ENCODE measurements at places on chromosomes 4 and X.
A peak's percentile ranks its signal among the peaks of the same experiment; 100 is the strongest.

DNA sequence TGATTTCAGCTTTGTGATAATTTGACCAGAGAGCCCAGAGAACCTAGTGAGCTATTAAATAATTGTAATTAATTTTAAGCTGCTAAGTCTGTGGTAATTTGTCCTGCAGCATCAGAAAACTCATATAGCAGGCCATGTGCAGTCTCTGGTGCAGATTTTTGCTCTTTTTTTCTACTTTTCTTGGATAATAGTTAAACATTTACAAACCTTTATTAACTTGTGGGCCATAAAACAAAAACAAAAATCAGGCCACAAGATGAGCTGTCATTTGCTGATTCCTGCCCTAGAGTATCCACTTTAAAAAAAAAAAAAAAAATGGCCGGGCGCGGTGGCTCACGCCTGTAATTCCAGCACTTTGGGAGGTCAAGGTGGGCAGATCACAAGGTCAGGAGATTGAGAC lies 99.8 kb downstream of the CLDN22 start:
- no peak for DNase-seq

GRCh38 chr4:99807666-99808065 lies 9.0 kb upstream of the DAPP1 start:
- DNase-seq, result no peak

- DNase-seq, result no peak
Measured at GRCh38 chrX:140817943-140818342, 108.4 kb downstream of the LINC00632 start.

GRCh38 chr4:150909116-150909515 lies 106.0 kb downstream of the LRBA start:
- no peak for DNase-seq

- DNase-seq, result no peak
Measured at GRCh38 chr4:107035819-107036583, at the start of gene DKK2. TSS of gene DKK2 (minus strand) at chr4:107036313. CDS start at chr4:107035591, 722 bp downstream.

DNA sequence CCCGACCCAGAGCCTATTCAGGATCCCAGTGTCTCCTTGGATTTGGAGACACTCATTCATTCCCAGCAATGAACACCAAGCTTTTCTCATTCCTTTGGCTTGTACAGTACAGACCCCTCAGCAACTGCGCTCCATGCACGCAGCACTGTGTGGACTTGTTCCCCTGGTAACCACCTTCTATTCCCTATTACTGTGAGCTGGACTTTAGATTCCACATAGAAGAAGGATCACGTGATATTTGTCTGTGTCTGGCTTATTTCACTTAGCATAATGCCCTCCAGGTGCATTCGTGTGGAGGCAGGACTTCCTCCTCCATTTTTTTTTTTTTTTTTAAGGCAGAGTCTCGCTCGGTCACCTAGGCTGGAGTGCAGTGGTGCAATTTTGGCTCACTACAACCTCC lies 106.4 kb downstream of the PHKA2 start:
- no peak for DNase-seq

DNA sequence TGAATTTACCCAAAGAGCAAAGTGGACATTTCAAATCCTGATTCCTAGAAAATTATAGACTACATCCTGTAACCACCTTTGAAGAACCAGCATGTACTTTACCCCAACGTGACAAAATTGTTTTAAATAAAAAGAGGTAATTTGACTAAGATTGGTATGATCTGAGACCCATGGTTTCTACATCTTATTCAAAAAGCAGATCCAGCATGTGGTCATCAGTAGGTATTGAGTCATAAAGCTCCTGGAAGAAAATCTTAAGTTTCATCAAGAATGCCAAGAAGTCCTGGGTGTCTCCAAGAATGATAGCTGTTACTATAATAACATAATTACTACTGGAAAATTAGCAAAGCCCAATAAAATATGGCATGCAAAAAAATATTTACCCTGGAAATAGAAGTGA lies 61.8 kb downstream of the NFKB1 start:
- DNase-seq, result no peak

DNA sequence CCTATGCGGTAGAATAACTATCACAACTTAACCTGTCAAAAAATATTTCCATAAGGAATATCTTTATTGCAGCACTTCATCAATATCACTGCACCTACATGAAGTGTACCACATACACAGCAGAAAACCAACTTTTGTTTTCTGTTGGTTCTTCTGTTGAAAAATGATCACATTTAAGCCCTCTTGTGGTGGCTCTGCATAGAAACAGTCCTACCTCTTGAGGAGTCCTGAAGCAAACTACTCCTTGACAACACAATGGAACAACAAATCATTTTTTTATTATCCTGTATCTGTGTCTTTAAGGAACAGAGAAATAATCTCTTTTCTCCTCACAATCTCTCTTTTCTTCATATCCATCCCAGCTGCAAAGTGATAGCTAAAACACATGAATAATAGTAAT lies 39.8 kb upstream of the ATOH1 start:
- DNase-seq, result no peak

DNA sequence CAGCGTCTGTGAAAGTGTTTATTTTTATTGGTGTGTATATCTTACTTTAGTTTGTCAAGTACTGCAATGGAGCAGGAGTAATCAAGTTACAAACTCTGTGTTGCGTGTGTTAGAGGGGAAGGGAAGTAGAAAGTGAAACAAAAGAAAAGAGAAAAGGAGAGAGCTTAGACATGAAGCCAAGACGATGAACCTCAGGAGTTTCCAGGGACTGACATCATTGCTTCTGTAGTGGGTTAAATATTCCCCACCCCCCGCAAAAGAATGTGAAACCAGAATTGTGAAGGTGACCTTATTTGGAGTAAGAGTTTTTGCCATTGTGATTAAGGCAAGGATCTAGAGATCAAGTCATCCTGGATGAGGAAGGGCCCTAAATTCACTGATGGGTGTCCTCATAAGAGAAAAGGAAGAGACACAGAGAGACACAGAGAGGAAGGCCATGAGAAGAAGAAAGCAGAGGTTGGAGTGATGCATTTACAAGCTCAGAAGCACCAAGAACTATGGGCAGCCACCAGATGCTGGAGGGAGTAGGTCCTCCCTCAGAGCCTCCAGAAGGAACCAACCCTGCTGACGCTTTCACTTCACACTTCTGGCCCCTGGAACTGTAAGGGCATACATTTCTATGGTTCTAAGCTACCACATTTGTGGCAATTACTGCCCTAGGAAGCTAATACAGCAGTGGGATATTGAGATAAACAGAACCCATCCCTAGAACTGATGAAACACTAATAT lies 173.6 kb upstream of the SFRP2 start:
- DNase-seq, result no peak

DNA sequence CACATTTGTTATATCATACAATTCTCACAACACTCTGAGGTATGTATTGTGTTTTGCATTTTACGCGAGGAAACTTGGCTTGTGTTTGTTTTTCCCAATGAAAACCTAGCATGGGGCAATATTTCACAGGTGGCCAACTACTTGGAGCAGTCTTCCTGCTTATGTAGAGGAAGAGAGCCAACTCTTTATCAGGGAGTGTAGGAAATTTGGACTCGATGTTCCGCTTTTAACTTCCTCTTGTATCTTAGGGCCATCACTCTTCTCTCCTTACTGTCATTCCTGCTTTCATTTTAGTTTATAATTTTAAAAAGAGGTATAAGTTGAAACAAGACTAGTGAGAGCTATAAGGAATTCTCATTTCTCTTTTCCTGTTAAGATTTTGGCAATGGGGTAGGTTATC lies 107.7 kb upstream of the RPS6KA3 start:
- DNase-seq, result no peak

GRCh38 chr4:3484057-3484973 lies 21.2 kb downstream of the DOK7 start:
- DNase-seq, result no peak

DNA sequence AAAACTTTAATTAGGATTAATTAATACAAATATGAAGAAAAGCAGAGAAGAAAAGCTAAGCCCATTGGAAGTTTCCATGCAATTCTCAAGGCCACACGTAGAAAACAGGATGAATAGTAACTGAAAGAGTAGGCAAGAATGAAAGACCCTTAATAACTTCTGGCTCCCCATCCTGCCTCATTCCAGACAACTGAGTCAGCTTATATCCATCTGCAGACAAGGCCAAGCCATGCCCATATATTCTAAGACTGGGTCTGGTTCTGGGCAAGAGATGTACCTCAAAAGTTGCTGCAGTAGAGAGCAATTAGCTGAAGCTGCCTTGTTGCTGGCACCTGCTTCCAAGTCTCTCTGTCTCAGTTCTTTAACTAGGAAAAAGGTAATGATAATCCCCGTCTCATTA lies 244.1 kb downstream of the GPC3 start:
- DNase-seq, result no peak

DNA sequence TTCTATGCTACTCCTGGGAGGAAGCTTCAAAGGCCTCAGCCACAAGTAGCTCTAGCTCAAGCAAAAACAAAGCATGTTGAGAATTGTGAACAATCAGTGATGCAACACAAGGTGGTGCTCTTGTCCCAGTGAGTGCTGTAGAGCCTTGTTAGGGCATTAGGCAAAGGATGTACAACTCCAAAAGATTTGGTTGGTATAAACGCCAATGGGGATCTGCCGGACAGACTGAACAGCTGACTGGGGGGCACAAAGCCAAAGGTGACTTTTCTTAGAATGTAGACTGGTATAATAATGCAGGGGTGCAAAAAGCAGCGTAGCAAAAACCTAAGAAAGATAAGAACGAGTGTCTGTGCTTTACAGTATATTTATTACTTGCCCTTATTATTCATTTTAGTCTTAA lies 62.6 kb upstream of the ALB start:
- peak; percentile 40 for DNase-seq

DNA sequence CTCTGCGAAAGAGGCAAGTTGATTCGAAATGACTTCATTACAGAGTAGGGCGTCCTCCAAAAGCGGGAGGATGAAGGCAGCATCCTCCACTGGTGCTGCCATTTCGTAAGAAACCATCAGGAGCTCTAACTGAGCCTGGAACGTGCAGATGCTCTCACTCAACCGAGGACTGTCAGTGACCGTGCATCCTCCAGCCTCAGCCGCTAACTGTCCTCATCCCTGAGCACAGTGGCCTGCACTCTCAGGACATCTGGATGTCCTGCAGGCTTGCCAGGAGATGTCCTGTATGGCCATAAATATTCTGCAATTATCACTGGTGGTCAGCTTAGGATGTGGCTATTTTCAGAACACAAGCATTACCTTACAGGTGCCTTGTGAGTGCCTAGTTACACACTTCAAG lies 107.1 kb upstream of the ADRA2C start:
- DNase-seq, result no peak

- no peak for DNase-seq
Measured at GRCh38 chrX:68503836-68504636, 5.2 kb downstream of the YIPF6 start.

GRCh38 chr4:182928061-182928460 lies 10.9 kb upstream of the DCTD start:
- no peak for DNase-seq

GRCh38 chrX:2928191-2928582 lies 952 bp downstream of the ARSD start:
- DNase-seq, result no peak

DNA sequence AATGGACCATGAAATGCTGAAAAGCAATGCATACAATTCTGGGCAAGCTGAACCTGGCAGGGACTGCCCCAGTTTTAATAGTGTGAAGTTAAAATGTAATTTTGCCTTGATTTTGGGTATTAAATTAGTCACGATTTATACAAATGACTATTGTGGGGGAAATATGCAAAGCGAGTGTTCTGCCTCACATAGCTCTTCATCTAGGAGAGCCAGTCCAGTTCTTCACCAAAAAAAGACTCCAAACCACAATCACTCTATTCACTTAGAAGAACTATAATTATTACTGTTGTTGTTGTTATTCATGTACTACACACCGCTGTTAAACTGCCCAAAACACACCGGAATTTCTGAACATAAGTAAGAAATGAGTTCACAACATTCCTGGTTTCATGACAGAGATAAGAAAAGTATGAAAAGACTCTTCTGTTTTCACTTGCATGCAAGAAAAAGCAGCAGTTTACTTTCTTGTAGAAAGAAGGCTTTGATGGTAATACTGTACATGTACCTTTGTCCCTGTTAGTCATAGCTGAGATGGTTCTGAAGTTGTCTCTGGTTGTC lies 101.9 kb downstream of the QRFPR start:
- DNase-seq, result no peak

DNA sequence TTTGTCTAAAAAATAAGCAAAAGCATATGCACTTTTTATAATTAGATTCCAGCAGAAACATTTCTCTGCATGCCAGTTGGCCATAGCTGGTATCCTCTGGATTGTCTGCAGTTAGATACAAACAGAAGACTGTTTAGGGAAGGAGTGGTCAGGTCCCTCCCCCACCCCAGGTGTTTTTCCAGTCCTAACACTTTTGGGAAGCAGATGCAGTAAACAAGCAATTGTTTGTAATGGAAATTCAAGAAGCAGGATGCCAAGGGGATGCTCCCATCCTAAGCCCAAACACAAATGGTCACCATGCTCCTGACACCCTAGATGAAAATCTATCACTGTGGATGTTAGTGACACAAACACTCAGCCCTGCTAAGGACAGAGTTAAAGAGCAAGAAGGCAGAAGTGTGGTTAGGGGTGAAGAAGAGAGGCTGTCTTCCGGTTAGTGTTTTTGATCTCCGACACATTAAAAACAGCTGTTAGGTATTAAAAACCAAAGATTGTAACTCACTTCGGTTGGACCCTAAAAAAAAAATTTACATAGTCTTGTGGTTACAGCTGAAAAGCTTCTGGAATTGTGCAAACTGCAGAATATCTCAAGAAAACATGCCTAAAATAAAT lies 7.9 kb downstream of the LEF1 start:
- DNase-seq, result no peak

GRCh38 chrX:652341-652741 lies 21.8 kb downstream of the SHOX start:
- DNase-seq, result no peak
